Activated T-helper 17 cell treated with anti-CD3 and anti-CD28 coated beads, Interleukin-2, amount 50 U/mL, for 72 hours (primary cell): ENCODE measurements at places on chromosomes 2 and 18. TPM values are rescaled to one million over a fixed set of nuclear protein-coding genes. Genes with fewer than 3 reads are reported as not detected.
A peak's percentile ranks its signal among the peaks of the same experiment; 100 is the strongest.

GRCh38 chr2:106030287-106031268 is 163.5 kb downstream of the UXS1 start:
- ATAC-seq, result peak; percentile 84

Gene CKAP2L
- total RNA-seq, result 35.8 TPM

DNA sequence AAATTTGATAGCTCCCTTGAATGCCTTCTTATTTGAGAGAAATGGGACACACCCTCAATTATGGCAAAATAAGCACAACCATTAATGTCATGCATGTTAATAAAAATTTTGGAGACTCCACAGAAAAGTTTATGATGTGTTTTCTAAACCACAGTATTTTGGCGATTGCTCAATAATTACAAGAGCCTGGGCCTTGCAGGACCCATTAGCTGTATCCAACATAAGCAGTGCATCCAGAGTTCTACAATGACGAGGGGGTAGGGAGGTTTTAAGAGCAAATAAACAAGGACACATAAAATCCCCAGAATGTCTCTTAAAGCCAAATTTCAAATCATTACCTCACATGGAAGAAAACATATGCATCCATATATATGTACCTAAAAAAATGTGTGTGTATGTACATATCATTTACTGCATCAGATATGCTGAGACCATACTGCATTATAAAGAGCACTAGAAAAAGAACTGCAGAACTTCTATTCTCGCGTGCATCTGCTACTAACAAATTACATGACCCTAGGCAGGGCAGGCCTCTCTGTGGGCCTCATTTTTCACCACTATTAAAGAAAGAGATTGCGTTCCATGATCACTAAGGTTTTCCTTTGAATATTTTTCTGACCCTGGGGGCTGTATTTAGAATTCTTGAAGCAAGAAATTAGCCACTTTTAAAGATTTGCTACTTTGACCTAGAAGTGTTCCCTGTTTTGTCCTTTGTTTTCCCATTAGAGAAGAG is 38.0 kb downstream of the CMPK2 start:
- no peak for ATAC-seq

GRCh38 chr18:3720818-3721545 is 271.0 kb downstream of the TGIF1 start:
- ATAC-seq, result no peak

Gene POTEI
- total RNA-seq, result not detected
